Retinal pigment epithelial cell (primary cell): ENCODE measurements at places on chromosomes 5 and 9.

GRCh38 chr5:42015681-42016080 lies 90.6 kb downstream of the FBXO4 start:
- no peak for DNase-seq

- DNase-seq: no peak
Measured at GRCh38 chr9:90189306-90189705, 453.3 kb downstream of the DIRAS2 start.

- no peak for DNase-seq
Measured at GRCh38 chr5:98085593-98085992, 687.9 kb upstream of the RGMB start.

DNA sequence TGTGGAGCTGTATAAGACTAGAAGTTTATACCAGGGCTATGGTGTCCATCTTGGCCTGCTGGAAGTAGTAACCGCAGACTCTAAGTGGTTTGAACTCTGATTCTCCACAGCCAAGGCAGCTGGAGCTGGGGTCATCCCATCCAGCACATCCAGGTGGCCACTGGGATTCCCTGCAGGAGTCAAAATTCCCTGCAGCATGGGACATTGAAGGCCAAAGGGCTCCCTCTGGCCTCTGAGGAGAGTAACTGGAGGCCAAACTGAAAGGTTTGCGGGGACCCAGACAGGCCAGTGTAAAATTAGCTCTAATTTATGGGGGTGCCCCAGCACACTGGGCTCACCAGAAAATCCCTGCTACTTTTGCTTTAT lies 12.2 kb upstream of the PRXL2C start:
- no peak for DNase-seq

DNA sequence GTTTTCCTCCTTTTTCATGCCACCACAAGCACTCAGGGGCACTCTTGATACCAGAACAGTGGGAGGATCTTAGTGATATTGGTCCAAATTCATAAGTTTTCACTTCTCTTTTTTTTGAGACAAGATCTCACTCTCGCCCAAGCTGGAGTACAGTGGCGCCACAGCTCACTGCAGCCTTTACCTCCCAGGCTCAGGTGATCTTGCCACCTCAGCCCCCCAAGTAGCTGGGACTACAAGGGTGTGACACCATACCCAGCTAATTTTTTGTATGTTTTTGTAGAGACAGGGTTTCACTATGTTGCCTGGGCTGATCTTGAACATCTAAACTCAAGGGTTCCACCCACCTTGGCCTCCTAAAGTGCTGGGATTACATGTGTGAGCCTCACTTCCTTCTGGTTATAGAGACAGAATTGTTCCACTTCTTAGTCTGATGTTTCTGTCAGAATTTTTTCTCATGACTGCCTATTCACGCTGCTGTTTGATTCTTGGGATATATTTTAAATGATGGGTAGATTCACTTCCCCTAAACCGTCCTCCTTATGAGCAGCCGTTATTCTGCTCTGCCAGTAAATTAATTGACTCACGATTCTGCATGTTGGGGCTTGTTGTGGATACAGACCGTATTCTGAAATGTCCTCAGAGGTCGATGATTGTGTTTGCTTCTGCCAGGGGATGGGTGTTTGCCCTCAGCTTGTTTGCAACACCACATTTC lies 30.8 kb downstream of the MTAP start:
- DNase-seq: no peak

DNA sequence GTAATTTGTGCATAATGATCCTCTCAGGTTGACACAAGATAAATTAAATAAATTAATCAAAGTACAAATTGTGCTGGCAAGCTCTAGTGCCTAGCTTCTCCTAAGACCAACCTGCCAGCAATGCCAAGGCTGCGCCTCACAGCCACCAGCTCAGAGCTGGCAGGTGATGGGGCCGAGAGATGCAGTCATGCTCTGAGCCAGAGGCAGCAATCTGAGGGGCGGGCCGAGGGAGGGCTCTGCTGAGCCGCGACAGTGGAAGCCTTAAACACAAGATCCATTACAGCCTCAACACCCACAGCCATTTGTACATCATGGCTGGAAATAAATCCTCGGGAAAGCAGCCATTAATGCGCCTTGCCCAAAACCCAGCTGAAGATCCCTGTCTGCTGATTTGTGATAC lies 20.3 kb downstream of the MED27 start:
- DNase-seq: no peak
